ENCODE measurements at places on chromosomes 1 and 21.

GRCh38 chr1:227257964-227258363 is 60.3 kb downstream of the CDC42BPA start:
- DNase-seq, result no peak

DNA sequence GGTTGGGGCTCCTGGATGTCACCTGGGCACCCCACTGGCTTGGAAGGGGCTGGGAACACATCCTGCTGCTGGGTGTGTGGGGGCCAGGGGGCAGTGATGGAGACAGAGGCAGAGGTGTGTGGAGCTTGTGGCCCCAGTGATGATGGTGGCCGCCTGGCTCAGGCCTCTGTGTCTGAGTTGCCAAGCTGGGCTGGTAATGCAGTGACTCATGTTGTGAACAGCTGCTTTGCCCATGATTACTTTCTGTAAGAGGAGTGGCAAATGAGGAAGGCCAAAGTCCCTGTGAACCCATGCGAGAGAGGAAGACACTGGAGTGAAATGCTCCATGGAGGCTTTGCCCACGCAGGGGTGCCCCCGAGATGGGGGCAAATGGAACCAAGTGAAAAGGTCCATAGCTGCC is 86.8 kb downstream of the KCNJ6 start:
- no peak for DNase-seq

- DNase-seq, result no peak
Measured at GRCh38 chr1:204509186-204509635, 7.0 kb upstream of the MDM4 start.

DNA sequence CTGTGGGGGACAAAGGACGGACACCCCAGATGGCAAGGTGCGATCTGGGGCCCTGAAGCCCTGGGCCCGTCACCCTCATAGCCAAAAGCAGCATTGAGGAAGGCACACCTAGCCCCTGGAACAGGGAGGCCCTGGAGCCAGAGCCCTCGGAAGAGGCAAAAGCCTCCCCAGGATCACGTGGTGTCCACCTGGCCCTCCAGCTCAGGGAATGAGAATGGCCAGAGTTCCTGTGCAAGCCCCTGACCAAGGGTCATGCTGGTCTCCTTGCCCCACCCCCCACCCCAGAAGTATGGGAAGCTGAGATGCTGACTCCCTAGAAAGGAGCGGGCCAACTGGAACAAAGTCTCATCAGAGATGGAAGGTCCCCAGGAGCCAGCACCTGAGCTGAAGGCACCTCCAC is 1.0 kb upstream of the PDZK1IP1 start:
- no peak for DNase-seq

DNA sequence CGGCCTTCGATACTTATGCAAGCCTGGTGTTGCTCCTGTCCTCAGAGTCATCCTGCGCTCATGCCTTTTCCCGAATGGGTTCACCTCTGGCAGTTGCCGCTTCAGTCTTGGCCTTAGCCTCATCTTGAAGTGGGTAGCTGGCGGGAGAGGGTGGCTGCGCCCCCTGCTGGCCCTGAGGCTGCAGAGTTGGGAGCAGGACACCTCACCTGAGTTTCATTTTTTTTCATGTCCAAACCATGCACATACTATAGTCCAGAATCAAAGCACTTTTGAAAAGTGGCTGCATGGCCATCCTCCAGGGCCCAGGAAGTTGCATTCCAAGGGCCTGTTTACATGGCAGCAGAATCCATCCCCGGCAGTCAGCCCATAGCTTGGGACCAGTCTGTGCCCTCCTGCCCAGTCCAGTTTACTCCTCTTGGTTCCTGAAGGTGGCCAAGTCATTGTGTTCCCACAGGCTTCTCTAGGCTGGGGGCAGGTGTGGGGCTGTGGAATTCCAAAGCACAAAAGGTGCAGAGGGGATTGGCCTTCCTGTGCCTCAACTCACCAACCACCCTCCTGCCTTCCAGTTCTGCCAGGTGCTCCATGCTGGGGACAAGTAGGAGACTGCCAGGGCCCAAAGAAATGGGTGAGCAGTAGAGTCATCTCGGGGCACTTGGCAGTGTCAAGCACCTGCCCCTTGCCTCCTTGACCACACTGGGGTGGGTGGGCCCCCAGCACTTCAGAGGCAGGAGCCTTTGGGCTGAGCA is 44.0 kb downstream of the YARS1 start:
- peak; percentile 79 for DNase-seq

GRCh38 chr1:117098287-117098890 is 23.2 kb downstream of the TRIM45 start:
- no peak for DNase-seq

DNA sequence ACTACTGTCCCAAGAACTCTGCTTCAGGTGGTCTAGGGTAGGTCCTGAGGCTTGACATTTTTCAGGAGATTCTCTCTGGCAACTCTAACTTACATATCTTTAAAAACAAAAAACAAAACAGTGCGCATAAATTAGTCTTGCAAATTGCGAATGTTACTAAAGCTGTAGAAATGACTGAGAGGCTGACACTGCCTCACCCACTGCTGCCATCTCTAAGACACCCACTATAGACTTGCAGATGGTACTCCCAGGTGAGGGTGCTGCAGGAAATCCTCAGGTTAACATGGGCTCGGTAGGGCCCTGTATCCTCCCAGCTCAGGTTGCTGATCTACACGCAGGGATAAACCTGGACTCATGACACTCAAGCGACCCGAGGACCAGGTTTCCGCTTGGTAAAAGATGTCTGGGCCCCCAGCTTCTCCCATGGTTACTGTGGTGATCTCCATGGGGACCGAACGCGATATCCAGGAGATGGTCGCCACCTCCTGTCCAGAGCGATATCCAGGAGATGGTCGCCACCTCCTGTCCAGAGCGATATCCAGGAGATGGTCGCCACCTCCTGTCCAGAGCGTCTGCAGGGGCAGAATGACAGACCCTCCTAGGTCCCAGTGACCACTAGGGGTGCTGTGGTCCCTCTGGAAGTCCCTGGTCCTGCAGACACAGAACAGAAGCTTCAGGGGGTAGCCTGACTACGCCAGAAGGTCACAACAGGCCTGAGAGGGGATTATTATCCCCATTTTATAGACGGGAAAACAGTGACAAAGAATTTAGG is 16.2 kb upstream of the LY9 start:
- peak; percentile 56 for DNase-seq

GRCh38 chr1:40389322-40389803 is 15.8 kb downstream of the SMAP2 start:
- DNase-seq, result no peak

DNA sequence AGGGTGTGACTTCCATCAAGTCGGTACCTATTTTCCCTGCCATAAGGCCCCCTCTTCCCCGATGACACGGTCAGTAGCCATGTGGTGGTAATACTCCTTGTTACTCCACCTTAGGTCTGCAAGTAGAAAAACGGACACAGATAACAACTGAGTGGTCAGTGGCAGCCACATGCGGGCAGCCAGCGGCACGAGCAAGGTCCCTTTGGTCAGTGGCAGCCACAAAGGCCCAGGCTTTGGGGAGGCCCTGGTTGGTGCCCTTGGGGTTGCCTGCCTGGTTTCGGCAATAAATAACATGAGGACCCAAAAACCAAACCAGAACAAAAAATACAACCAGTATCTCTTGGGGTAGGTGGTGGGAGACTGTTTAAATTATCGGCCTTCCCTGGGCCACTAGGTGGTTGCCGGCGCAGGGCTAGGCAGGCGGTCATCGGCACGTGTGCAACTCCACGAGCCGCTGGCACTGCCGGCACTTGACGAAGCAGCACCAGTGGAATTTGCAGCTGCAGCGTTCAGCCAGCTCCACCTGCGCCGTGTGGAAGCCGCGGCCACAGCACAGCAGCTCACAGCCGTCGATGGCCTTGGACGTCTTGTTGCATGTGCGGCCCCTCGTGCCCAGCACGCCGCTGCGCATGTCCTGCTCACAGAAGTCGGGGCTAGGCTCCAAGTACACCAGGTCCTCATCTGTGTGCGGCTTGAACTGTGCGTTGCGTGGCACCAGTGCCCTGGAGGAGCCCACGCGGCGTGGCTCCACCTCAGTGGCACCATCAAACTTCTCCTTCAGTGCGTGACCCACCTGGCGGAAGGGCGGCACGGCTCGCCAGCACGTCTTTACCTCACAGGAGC is 23.1 kb downstream of the WNT4 start:
- DNase-seq, result no peak

- DNase-seq, result no peak
Measured at GRCh38 chr1:31732343-31732742, 28.5 kb upstream of the COL16A1 start.

DNA sequence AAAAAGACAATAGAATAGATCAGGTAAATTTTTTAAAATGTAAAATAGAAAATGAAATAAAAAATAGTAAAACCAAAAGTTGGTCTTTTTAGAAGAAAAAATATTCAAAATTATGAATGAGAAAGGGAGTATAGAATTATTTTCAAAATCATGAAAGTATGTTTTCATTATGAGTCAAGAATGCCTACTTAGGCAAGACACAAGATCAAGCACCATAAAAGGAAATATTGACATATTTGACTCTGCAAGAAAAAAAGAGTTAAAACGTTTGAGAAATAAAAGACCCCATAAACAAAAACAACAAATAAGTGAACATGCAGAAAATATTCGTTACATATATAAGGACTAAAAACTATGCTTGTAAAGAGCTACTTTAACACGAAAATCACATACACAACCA is 4.8 kb upstream of the COX20 start:
- DNase-seq, result no peak

DNA sequence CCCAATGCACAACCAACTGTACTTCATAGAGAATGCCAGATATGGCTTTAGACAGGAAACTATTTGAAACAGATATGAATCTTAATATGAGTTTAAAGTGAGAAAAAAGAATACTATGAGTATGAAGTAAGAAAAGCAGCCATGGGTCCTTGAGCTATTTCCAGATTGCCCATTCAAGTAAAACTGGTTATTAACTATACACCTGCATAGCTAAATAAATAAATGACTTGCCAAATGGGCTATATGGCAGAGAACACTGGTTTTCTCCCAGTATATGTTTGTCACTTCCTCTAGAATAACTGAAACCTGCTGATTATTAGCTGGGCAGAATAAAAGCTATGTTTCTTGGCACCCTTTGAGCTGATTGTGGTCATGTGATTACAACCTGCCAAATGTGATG is 17.0 kb upstream of the CD1C start:
- no peak for DNase-seq

DNA sequence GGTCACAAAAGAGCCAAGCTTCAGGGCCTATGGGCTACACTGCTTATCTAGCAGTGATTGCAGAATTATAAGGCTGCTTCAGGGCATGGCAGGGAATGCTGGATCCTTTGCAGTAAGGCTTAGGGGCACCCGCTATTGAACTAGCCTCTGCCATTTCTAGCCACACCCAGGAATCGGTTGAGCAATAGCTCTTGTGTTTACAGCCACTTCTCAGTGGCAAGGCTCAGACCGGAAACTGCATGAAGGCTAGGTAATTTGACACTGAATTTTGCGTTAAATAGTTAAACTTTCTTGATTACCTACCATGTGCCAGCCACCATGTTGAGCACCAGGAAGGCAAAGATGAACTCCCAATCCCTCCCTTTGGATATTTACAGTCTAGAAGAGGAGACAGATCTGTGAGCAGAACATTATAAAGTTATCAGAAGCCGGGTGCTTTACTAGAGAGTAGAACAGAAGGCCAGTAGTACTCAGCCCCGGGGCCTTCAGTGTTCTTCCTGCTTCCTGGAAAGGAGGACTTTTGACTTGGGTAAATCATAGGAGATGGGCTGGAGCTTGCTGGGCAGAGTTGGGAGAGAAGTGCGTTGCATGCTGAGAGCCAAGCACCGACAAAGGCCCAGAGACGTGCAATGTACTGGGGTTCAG is 98.6 kb upstream of the LPGAT1 start:
- DNase-seq, result no peak

- no peak for DNase-seq
Measured at GRCh38 chr1:117575586-117576225, 30.1 kb upstream of the TENT5C start.

DNA sequence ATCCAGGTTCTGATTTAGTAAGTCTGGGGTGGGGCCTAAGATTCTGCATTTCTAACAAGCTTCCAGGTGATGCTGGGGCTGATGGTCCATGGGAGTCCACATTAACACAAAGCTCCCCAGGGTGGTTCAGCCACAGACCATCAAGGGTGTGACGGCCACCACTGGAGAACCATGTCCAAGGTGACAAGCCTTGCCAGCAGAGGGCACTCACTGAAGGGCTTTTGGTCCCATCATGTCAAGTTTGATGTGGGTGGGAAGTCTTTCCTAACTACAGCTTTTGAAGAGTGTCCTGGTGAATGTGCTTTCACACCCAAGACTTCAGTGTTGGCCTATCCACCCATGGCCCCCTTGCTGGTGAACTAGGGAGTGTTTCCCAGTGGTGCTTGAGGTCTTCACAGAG is 67.1 kb downstream of the UBE2T start:
- DNase-seq, result peak; percentile 70

GRCh38 chr1:160204526-160205241 is 500 bp upstream of the PEA15 start:
- DNase-seq, result no peak

DNA sequence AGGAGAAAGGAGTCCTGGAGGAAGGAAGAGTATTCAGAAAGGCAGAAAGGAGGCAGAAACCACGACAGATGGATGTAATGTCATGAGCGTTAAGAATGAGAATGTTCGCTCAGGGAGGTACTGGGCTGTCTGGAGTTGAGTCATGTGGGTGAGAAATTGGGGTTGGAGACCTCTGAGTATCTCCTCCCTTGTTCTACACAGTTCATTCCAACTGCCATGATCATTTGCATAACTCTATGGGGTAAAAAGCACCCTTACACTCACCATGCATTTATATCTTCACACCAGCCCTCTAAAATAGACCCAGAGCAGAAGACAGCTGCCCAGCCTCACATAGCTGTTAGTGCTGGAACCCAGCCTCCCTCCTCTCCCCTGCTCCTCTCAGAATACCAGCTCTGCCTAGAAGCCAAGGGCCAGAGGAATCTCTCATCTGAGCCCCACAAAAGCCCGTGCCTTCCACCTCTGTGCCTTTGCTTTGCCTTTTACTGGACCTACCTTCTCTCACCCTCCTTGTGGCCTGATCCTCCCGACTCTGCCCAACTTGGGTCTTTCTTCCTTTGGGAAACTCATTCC is 85.2 kb downstream of the BEND5 start:
- no peak for DNase-seq

- DNase-seq, result peak; percentile 92
Measured at GRCh38 chr1:15885701-15886610, 38.4 kb downstream of the SPEN start.

DNA sequence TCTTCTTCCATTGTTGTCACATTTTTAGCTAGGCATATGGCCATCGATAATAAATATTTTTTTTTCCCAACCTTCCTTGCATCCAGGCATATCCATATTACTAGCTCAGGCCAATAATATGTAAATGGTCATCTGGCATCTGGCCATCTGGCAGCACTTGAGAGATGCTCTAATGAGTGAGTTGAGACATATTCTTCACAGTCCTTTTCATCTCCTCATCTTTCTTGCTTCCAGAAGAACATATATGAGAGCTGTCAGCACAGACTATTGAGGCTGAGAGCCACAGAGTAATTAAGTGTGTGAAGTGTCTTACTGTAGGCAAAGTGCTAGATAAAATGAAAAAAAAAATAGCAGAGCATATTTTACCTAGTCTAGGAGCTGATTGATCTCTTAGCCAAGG is 628.4 kb upstream of the TMPRSS15 start:
- peak; percentile 24 for DNase-seq

GRCh38 chr21:34582506-34583150 is 32.3 kb downstream of the RCAN1 start:
- no peak for DNase-seq

- no peak for DNase-seq
Measured at GRCh38 chr21:30271156-30271555, 11.6 kb downstream of the KRTAP24-1 start.

Data from BE2C (cell line).